ENCODE measurements at places on chromosomes 2 and 18.

DNA sequence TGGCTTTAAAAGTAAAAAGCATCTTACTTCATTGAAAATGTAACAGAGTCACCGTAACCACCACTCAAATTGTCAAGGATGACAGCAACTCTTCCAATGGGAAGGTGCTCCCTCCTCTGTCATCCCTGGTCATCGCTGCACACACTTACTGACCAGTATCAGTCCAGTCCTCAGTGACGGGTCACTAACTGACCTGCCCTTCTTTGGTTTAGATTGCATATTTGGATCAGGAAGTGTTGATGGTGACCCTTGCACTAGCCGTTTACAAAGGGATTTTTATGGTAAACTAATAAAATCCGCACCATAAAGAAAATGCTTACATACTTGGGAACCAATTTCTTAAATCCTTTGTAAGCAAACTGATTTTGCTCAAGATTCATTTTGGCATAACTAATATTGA is 141.9 kb upstream of the ACAA2 start:
- DNase-seq, result no peak

GRCh38 chr18:77393519-77393918 is 143.9 kb downstream of the GALR1 start:
- DNase-seq, result no peak

- DNase-seq, result peak; percentile 48
Observed at GRCh38 chr18:45760462-45761036, 36.6 kb downstream of the SLC14A1 start.

- no peak for DNase-seq
Observed at GRCh38 chr2:189014449-189015138, 40.4 kb downstream of the COL3A1 start.
